ENCODE measurements at places on chromosomes 7 and 10.

- DNase-seq: no peak
These were observed 16.3 kb downstream of the SHH start for GRCh38 chr7:155795951-155796350.

- DNase-seq: no peak
These were observed 96.8 kb downstream of the TCERG1L start for GRCh38 chr10:131214521-131215244.

GRCh38 chr7:24572393-24572996 is 757 bp upstream of the PALS2 start:
- DNase-seq: peak; percentile 66

DNA sequence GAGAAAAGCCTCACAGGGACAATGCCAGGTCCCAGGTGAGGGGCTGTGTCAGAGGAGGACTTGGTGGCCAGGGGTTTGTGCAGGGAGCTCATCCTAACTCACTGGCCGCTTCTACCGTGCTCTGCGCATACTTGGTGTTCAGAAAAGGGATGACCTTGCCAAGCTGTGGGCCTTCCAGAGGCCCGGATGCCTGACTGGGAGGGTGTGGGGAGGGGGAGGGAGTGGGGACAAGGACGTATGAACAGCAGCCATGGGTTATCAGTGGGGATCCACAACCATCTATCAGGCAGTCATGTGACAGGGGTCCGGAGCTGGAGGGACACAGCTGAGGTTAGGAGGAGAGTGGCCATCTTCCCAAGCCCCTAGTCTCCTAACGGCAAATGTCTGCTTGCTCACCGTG is 6.2 kb downstream of the SFXN4 start:
- DNase-seq: no peak

GRCh38 chr7:148503900-148504487 is 86.6 kb upstream of the C7orf33 start:
- DNase-seq: no peak

- peak; percentile 75 for DNase-seq
These were observed 48.7 kb downstream of the CREB3L2 start for GRCh38 chr7:137953043-137953664.

DNA sequence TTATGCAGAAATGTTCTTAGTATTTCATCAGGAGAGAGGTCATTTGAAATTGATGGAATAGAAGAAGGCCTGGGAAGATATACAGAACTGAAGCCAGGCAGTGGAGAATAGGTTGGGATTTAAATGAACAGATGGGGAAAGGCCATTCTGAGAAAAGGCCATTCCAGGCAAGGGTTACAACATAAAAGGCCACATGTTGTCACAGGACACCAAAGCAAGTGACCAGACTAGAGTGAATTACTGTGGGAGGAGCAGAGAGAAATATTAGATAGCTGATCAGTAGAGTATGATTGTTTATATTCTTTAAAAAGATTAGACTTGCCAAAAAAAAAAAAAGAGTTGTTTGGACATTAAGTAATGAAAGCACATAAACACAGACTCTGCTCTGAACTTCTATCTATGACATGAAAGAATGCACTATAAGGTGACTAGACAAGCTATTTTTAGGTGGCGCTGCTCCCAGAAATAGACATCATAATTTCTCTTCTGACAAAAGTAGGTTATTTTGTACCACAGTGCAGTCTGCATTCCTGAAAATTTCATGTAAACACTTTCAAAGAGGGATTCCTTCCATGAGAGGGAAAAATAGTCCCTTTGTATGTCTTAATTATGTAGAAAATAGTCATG is 55.2 kb upstream of the DKK1 start:
- DNase-seq: no peak

GRCh38 chr10:9786101-9786500 is 1231.6 kb upstream of the CELF2 start:
- DNase-seq: no peak

- DNase-seq: no peak
These were observed 34.6 kb downstream of the CARD11 start for GRCh38 chr7:3009086-3009485.

- peak; percentile 92 for DNase-seq
These were observed 246.7 kb upstream of the CTBP2 start for GRCh38 chr10:125407000-125407502.

DNA sequence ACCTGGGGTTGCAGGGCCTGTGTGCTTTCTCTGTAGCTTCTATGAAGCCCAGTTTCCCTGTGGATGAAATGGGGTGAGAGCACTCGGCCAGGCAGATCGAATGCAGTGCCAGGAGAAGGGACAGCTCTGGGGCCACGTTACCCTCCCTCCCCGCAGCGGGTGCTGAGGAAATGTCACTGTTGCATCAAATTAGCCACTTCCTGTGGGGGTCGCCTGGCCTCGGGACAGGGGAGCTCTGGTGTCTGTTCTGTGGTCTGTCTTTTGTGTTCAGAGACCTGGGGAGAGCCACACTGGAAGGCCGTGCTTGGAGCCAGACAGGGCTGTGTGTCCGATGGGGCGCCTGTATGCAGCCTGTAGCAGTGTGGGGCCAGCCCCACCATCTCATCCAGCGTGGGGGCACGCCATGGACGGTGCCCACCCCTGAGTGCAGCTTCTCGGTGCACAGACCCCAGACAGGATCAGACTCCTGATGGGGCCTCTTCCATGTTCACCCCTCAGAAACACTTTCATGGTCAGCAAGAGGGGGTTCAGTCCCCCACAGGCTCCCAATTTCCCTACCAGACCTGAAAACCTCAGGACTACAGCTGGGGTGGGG is 13.6 kb downstream of the TTYH3 start:
- DNase-seq: no peak

DNA sequence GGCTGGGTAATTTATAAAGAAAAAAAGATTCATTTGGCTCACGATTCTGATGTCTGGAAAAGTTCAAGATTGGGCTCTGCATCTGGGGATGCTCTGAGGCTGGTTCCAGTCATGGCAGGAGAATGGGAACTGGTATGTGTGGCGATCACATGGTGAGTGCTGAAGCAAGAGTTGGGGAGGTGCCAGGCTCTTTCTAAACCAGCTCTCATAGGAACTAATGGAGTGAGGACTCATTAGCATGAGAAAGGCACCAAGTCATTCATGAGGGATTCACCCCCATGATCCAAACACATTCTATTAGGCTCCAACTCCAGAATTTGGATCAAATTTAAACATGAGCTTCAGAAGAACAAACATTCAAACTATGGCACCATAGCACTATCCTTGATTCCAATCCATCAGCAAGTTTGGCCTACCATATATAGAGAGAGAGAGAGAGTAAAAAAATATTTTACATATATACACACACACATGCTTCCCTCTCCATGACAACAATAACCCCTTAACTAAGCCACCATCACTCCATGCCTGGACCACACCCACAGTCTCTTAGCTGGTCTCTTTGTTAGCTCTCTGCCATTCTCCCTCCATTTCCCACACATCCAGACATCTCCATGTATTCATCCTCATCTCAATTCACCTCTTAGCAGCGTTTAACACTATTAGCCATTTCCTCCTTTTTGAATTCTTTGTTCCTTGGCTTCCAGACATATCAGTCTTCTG is 57.9 kb downstream of the NPY start:
- DNase-seq: no peak

DNA sequence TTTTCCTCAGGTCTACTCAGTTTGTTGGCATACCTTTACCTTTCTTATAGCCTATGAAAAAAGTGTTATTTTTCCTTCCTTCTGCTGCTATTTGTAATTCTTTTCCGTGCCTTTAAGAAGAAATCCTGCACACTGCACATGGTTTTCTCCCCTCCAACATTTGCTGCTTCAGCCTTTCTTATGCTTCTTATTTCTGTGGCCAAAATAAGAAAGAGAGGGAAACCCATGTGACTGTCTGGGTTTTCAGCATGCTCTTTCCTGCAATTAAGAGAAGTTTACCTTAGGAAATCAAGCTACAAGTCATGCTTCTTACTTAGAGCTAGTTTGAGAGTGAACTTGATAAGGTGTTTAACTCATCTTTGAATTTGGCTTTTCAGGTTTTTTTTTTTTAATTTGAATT is 11.0 kb downstream of the TBC1D12 start:
- DNase-seq: no peak

- no peak for DNase-seq
These were observed 29.4 kb upstream of the SGMS1 start for GRCh38 chr10:50653142-50653541.

- no peak for DNase-seq
These were observed 177.9 kb downstream of the TNS3 start for GRCh38 chr7:47404010-47404409.

- no peak for DNase-seq
These were observed 21.6 kb upstream of the ZFAND2A start for GRCh38 chr7:1181640-1182039.

GRCh38 chr7:29377718-29378117 is 183.1 kb downstream of the CHN2 start:
- DNase-seq: no peak

GRCh38 chr7:36096460-36097095 is 56.5 kb upstream of the EEPD1 start:
- DNase-seq: peak; percentile 44

Measured in PC-9 (cell line).